ENCODE measurements at places on chromosomes 1 and 21.

DNA sequence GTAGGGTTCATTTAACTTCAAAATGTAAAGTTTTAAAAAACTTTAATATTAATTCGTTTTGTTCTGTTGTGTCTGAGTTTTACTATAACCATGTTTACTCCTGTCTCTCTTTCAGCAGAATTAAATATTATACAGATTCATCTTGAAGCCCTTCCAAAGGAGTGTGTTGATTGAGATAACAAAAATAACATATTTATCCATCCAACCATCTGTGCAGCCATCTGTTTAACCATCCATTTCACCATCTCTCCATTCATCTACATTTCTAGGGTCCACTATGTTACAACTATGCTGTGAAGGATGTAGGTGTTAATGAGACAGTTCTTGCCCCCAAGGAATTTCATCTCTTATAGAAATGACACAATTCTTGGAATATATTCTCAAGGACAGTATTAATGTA is 36.0 kb upstream of the GNG12 start:
- no peak for DNase-seq

DNA sequence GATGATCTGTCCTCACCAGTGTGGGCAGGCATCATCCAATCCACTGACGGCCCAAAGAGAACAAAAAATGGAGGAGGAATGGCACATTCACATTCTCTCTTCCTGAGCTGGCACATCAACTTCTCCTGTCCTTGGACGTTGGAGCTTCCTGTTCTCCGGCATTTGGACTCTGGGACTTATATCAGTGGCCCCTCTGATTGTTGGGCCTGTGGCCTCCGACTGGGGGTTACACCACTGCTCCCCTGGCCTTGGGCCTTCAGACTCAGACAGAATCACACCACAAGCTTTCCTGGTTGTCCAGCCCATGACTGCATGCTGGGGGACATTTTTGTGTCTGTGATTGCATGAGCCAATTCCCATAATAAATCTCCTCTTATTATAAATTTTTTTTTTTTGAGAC is 20.1 kb downstream of the IFNLR1 start:
- no peak for DNase-seq

DNA sequence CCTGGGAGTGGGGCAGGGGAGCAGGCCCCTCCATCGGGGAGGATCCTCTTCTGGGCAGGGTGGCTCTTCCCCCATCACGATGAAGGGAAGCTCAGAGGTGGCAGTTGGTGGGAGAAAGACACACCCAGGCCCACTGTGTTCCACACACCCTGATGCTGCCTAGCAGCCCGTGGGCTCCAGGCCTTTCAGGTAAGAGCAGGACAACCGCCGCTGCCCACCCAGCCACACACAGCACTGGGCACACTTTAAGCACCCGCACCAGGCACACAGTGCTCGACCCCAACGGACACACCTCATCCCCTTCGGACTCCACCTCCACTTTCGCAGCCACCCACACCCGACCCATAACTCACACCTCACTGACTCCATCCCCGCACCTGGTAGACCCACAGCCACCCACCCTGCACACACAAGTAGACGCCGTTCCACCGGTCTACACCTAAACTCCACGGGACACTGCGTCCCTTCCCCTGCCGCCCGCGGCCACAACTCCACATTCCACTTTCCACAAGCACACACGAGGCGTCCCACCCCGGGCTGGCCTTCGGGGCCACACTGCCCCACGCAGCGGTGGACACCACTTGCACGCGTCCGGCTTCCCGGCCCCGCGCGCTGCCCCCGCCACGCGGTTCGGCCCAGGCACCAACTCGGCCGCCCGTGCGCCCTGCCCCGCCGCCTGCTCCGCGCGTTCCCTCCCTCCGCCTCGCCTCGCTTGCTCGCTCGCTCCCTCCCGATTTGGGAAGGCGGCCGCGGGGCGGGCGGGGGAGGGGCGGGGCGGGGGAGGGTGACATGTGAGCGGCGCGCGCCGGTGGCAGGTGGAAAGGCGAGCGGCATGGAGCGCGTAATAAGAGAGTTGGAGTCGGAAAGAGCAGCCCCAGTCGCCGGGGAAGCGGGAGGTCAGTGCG is at the start of gene KCNQ4:
Gene KCNQ4, plus strand, starts transcription at position 787 of the 905 bp plus-strand sequence. CDS start 307 bp downstream, outside the sequence.
- DNase-seq, result no peak

DNA sequence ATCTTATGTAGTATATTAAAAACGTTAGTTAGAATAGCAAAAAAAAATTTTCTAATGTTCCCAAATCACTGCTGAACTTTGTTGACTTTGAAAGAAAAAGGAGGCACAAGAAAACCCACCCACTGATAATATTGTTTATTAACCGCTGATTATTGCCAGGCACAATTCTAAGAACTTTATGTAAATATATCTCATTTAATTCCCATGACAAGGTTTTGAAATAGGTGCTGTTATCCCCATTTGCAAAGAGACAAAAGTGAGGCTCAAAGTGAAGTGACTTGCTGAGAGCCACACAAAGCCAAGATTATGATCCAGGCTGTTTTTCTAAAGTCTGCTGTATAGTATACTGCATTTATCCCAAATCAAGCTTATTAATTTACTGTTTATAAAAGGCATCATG is 56.4 kb downstream of the SASS6 start:
- DNase-seq, result no peak

GRCh38 chr1:13760921-13761320 is 60.9 kb downstream of the PRDM2 start:
- DNase-seq, result no peak

DNA sequence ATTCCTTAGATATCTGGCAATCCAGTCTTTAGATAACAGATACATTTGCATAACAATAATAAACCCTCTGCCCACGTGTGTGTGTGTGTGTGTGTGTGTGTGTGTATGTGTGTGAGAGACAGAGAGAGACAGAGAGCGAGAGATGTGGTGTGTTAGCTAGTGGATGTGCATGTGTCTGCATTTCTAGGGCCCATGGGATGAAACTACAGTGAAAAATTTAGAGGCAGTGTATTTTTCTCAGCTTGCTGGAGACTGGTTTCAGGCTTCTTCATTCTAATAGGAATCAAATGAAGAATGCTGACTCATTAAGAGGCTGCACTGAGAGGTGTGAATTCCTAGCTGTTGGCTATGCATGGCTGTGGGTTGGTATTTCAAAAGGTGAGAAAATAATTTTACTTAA is 303.2 kb downstream of the LMX1A start:
- no peak for DNase-seq

DNA sequence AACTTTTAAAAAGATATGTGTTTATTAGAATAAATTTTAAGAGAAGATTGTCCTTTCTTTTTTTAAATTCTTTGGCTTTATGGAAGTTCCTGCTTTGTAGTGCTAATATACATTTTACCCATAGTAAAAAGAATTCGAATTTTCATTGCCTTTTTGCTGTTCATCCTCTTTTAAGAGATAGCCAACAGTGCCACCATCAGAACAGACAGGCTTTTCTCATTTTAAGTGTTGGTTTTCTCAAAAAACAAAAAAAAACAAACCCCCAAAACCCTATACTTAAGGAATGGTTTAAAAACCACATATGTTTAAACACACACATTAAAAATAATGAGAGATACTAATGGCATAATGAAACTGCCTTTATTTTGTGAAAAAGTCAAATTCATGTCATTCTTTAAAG is 118.8 kb downstream of the NEK7 start:
- DNase-seq, result no peak

DNA sequence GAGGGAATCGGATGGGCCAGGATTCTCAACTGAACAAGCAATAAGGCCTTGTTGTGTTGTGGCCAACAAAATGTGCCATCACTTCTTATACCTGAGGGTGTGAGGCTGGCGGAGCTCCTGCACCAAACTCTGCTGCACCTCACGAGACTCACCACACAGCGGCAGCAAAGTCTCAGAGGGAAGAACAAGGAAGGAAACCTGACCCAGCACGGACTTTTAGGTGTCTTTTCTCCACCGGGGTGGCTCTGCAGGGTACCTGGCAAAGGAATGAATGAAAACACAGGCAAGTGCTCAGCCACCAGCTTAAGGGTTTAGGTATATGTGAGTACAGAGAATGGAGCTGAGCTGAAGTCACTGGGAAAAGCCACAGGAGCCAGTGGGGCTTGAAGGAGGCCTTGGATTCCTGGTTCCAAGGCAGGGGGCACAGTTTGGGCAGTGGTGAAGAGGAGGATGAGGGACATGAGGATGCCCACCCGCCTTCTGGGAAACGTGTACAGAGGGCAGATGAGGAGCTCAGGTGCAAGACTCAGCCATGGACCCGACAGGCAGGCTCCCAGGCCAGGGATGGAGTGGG is 31.1 kb upstream of the HSD3B1 start:
- no peak for DNase-seq

- DNase-seq, result no peak
Observed at GRCh38 chr1:30384286-30385245, 338.8 kb downstream of the MATN1 start.

- DNase-seq, result peak; percentile 20
Observed at GRCh38 chr1:185595835-185596667, 138.1 kb upstream of the HMCN1 start.

DNA sequence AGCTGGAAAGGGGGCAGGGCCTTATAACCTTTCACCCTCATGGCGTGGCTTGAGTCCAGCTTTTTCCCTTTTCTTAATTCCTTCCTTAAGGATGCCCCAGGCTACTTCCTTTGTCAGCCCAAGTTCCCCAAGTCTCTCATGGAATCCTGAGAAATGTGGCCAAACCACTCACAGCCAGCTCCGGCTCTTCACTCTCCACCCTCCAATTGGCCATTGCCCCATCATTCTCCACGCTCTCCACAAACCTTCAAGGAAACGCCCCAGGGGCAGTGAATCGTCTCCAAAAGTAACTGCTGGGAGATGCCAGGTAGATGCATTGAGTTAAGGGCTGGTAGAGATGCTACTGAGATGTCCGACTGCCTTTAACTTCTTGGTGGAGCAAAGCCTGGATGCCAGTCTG is 113.5 kb upstream of the CD34 start:
- DNase-seq, result no peak

GRCh38 chr1:22018583-22019559 is 17.4 kb downstream of the CELA3A start:
- DNase-seq, result peak; percentile 27

DNA sequence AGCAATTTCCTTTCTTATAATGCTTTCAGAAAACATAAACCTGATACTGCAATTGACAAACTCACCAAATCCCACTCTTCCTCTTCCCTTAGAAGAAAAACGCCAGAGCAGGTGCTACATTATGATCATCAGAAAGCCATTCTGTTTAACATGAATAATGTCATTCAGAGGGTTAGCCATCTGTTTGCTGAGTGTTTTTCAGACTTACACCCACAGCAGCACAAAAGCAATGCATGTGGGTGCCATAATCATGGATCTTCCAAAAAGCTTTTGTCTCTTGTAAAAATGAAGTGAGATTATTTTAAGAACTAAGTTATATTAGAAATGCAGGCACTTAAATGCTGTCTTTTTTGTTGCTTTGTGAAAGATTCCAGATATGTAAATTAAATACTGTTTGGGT is 204.6 kb upstream of the TMPRSS15 start:
- DNase-seq, result no peak

DNA sequence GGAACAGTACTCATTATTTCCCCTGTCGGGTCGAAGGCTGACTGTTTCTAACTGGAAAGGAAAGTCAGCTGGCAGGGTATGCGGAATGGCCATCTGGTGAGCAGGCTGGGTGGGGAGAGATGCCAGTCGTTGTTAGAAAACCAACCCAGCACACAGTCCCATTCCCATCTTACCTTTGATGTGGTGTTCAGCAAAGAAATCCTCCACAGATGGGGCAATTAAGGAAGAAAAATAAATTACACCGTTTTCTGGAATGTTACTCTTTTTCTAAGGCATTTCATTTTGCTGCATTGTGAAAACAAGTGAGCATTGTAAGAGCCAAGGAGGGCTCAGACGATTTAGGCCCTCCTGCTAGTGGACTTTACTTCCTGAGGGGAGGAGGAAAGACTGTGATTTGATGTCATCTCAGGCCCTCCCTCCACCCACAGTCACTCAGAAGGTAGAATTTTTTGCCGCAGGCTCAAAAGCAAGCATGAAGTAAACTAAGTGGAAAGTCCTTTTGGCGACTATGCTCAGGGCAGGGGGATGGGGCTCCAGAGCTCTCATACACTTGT is at the start of gene SLC16A4:
Gene SLC16A4, minus strand, starts transcription at position 335 of the 554 bp plus-strand sequence. CDS start 1,703 bp downstream, outside the sequence.
- no peak for DNase-seq

GRCh38 chr1:77030401-77031105 is 163.3 kb downstream of the ST6GALNAC5 start:
- no peak for DNase-seq

- DNase-seq, result no peak
Observed at GRCh38 chr1:219724440-219724839, 111.5 kb upstream of the ZC3H11B start.

DNA sequence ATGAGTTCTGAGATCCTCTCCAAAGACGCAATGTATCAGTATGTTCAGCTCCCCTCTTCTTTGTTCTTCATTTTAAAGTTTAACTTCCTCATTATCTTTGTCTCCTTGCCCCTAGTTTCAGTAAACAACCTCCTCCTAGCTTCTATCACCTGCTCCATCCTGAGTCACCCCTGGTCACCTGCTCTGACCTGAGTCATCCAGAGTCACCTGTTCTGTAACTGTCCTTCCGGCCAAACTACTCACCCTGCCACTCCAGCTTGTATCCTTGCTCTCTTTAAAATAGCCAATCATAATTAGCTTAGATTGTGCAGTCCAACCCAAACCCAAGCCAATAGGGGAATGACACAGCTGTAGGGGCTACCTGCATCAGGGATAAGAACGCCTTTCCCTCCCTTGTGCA is 332.0 kb downstream of the OLFM3 start:
- DNase-seq, result no peak

GRCh38 chr1:238664139-238664538 is 722.2 kb upstream of the CHRM3 start:
- no peak for DNase-seq

DNA sequence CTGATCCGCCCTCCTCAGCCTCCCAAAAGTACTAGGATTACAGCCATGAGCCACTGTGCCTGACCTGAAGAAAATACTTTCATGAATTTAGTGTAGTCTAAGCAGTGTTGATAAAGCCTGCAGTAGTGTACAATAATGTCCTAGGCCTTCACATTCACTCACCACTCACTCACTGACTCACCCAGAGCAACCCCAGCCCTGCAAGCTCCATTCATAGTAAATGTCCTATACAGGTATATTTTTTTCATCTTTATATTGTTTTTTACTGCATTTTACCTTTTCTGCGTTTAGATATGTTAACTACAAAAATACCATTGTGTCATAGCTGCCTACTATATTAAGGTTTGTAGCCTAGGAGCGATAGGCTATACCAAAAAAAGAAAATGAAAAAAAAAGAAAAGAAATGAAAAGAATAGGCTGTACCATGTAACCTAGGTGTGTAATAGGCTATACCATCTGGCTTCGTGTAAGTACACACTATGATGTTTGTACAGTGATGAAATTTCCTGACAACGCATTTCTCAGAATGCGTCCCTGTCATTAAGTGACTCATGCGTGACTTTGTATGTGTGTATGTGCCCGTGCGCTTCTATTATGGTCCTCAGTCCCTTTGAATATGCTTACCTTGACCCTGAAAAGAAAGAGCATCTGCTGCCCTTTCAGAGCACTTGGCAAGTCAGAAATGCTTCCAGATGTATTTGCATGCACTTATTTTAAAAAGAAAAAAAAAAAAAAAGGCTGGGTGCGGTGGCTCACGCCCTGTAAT is 9.2 kb upstream of the SLAMF8 start:
- DNase-seq, result no peak

DNA sequence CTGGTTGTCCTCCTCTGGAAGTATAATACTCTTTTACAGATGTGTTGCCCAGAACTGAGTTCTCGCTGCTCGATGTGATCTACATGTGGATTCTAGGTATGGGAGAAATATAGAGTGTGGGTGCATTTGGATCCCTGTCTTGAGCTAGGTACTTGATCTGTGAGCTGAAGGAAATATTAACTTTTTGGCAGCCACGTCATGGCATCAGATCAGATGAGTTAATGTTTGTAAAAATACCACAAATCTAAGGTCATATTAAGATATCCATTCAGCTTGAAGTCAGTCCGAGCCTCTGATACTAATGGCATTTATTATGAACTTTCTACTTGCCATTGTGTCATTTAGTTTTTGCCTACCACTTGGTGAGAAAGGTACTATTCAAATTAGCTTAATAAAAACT is 24.6 kb downstream of the MAPKAPK2 start:
- no peak for DNase-seq
